Transverse colon (tissue), 4 donors: ENCODE measurements at places on chromosomes 16 and 17. TPM values are rescaled to one million over a fixed set of nuclear protein-coding genes. Genes with fewer than 3 reads are reported as not detected.

Gene TEKT1
- total RNA-seq, result not detected

Gene DNAH9
- 0.79 TPM for total RNA-seq

Gene KRT33B
- total RNA-seq, result not detected

Gene MLKL
- 21.3 TPM for total RNA-seq

Gene MFAP4
- total RNA-seq, result 43.4 TPM

DNA sequence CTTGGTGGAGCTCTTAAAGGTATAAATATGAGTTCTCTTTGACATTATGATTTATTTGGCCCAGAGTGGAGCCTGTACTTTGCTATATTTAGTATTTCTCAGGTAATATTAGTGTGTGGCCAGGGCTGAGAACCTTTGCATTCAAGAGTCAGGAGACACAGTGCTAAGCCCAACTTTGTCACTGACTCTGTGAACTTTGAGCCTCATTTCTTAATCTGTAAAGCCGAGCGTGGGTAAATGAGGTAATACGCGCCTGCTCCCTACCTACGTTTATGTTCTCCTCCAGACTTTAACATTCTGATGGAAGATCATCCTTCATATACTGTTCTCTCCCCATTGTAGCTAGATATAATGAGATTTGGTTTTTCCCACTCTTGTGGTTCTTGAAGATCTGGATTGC is 10.5 kb downstream of the AP2B1 start:
- DNase-seq, result no peak

GRCh38 chr16:57266531-57267260 is 17.8 kb downstream of the PLLP start:
- no peak for DNase-seq

- DNase-seq, result peak; percentile 46
These were observed 94.3 kb upstream of the ZFHX3 start for GRCh38 chr16:73142053-73142854.

- DNase-seq, result no peak
These were observed 4.7 kb upstream of the BEAN1 start for GRCh38 chr16:66422366-66422765.

DNA sequence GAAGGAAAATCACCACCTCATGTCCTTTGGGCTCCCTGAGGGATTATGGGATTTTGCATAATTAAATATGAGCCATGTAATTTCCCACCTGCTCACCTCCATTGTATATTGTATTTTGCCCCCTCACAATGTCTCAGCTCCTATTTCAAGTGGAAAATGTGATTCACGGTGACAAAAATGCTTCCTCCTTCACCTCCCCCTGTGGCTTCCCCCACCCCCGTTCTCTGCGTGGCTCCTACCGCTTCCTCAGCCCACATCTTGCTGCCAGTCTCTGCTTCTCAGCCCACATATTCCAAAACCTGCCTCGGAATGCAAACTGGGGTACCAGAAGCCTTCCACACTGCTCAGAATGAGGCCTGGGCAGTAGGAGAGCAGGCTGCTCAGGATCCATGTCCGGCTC is 394.5 kb upstream of the C16orf82 start:
- DNase-seq, result no peak

DNA sequence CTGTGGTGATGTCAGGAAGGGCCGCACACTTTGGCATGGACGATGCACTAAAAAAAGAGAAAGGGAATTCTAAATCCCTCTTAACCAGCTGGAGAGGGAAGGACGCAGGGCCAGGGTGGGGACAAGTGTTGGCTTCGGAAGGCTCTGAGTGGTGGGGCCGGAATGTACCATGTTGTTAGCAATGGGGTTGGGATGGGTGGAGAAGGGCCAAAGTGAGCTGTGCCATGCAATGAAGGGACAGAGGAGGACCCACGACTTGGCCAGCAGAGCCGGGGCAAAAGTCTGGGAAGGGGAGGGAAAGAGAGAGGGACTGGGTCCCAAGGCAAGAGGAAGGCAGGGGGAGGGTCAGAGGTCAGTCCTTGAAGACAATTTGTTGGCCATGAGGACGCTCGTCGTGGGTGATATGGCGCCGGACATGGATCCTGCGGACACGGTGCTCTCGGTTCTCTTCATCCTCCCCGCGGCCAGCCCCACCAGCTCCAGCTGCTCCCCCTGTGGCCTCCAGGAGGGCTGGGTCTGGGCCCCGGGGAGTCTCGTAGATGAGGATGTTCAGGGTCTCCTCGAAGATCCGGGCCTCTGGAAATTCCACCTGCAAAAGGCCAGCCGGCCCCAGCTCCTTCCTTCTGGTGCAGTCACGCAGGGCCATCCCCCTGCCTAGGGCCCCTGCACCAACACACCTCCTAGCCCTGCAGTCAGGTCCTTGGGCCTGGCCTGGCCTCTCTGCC is 6.4 kb downstream of the ASPHD1 start:
- no peak for DNase-seq

DNA sequence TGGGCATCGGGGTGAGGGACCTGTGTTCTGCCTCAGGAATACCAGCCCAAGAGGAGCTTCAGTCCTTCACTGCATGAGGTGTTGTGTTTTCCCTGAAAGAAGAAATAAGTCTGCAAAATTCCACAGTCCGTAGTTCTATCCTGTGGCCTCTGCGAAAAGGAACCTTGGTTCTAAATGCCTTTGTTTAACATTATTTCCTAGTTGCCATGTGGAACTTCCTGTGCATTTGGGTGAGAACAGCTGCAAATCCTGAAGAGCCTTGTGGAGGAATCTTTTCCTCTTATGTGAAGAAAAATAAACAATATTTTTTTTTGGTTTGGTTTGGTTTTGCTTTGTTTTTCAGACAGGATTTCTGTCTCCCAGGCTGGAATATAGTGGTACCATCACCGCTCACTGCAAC is 9.8 kb downstream of the PSKH1 start:
- DNase-seq, result no peak

GRCh38 chr17:27965224-27965623 is 72.1 kb upstream of the LYRM9 start:
- no peak for DNase-seq

DNA sequence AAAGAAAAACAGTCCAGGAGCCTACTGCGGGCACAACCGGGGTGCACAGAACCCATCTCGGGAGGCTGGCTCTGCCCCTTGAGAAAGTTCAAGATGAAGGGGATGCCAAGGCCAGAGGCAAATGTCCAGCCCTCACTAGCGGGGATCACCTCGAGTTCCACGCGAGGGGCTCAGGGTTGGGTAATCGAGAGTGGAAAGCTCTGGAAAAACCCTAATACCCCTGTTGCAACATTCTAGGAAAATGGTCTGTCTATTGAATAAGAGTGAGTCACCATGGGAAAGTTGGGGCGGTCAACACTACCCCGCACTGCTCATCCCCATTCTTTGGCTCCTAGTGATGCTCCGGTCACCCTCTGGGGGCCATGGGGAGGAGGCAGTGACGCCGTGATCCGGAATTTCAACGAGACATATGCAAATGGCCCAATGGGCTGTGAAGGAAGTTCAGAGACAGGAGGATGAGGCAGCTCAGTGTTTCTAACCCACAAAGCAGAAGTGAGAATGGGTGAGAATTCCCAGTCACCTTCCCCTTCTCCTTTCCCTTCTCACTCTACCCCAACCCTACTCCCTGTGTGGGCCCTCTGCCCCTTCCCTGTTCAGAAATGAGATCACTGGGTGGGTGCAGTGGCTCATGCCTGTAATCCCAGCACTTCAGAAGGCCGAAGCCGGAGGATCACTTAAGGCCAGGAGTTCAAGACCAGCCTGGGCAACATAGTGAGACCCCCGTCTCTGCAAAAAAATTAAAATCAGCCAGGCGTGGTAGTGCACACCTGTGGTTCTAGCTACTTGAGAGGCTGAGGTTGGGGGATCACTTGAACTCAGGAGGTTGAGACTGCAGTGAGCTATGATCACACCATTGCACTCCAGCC is 22.4 kb downstream of the SOCS3 start:
- DNase-seq, result peak; percentile 64

DNA sequence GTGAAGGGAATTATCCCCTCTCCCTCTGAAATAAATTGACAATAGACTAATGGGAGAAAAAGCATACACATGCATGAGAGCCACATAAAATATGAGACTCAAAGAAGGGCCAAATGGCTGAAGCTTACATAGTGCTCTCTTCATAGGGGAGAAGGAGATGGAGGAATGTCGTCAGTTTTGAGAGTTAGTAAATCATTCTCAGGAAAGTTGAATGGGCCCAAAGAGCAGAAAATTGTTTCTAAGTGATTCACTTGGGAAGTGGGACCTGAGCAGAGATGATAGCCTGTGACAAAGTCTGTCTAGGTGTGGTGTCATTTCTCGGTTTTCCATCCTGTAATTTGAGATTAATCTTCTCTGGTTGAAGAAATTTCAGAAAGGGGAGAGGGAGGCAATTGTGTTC is 35.0 kb downstream of the BCAS3 start:
- DNase-seq, result no peak

DNA sequence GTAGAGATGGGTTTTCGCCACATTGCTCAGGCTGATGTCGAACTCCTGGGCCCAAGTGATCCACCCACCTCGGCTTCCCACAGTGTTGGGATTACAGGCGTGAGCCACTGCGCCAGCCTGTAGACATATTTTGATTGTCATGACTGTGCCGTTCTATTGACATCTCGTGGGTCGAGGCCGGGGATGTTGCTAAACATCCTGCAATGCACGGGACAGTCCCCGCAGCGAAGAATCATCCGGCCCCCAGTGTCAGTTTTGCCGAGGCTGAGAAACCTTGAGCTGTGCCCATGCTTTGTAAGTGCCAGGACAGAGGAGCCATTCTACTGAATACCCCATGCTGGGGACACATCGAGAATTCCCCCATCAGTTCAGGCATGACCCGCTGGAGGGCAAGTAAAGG is 69.1 kb upstream of the GSE1 start:
- no peak for DNase-seq

DNA sequence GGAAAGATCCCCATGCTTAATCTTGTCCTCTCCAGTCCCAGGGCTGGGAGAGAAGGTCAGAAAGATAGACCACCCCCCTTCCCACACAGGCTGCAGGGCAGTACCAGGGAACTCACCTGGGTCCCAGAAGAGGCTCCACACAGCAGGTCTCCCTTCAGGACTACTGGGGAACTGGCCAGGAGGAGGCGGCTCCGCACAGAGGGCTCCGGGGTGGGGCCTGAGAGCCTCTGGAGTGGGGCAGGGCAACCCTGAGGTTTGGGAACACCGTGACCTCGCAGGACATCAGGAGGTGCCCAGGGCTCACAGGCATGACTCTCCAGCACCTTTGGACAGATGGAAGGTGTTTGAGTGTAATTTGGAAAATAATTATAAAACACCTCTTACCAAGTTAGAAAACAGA is 11.0 kb downstream of the ABCA3 start:
- no peak for DNase-seq
